ENCODE measurements at places on chromosomes 5 and 9.

- no peak for DNase-seq
Observed at GRCh38 chr5:59813761-59814536, 79.6 kb downstream of the PDE4D start.

DNA sequence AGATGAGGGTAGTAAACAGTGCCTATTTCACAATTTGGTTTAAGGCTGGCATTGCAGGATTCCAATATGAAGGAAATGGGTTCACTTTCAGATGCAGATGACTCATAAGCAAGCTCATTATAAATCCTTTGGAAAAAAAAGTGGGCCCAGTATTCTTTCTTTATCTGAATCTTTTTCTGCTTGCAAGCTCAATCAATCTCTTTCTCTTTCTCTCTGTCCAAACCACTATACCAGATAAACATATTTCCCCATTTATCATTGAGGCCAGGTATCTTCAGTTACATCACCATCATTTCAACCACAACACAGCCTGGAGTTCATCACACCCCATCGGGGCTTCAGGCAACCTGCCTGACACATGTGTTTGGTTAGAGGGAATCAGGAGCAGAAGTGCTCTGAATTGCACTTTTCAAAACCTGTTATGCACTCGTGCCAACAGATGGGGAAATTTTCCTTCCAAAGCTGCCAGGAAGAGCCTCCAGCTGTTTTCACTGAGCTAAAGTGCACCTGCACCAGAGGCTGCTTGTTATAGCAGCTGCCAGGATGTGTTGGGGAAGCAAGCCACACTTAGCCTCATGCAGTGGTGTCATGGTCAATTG, 30.0 kb upstream of the MAMDC2 start:
- no peak for DNase-seq

DNA sequence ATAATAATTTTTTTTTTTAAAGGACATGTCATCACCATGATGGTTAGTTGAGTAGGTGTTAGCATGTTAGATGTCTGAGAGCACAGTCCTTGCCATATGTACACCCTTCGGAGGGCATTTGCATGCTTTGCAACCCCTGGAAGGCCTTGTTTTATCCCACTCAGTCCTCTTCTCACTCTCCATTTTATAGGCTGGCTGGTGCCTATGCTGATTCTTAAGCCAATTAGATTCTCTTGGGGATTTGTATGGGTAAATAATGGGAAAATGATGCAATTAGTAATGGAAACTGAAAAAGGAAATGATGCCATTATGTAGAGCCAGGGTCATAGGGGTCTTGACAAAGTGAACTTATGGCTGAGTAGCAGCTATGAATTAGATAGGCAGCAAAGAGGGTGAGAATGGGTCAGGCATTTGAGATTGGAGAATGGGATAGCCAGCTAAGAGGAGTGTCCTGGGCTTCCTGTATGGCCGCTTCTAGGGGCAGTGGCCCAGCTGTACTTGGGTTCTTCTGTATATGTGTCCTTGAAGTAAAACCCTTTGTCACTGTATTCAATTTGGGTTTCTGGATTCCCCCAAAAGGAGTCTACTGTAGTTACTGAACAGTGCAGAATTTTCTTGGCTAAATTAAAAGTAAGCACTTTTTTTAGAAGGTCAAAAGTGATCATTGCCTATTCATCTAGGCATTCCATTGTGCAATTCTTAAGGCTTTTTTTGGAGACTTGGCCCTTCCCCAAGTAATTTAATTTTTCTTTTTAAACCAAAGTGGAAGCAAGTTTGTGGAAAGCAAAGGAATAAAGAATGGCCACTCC, 31.6 kb downstream of the LRRTM2 start:
- no peak for DNase-seq

DNA sequence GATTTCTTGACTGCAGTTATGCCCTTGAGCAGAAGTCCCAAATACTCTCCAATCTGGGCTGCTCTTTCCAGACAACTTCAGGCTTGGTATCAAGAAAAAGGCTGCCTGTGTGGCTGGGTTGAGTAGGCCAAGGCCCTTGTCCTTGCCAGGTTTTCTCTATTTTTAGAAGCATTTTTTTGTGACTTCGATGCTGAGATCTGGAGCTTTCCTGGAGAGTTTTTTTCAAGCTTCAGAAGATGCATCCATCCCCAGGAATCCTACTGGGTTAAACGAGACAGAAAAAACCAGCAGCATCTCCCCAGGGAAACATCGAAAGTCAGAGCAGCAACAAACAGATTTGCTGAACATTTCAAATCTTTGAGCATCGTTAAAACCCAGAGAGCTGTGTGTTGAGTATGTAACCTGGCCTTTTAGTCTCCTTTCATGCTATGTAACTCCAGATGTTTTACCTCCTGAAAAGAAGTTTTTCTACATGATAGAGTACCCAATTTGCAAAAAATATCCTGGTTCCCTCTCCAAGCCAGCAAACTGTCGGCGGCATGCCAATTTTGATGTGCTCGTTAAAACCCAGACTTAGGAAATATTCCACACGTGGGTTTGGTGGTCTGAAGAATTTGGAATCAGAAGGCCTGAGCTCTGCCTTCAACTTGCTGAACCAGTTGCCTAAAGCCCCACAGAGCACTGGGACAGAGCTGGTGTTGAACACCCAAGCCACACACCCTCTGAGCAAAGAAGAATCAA, 98.1 kb upstream of the ALDH1B1 start:
- DNase-seq, result no peak

GRCh38 chr5:67809589-67809988, 406.0 kb upstream of the PIK3R1 start:
- no peak for DNase-seq

GRCh38 chr5:115621365-115621900, 4.4 kb downstream of the TMED7 start:
- DNase-seq, result no peak

- DNase-seq, result peak; percentile 3
Observed at GRCh38 chr9:74951725-74952151, 974 bp downstream of the C9orf40 start.

DNA sequence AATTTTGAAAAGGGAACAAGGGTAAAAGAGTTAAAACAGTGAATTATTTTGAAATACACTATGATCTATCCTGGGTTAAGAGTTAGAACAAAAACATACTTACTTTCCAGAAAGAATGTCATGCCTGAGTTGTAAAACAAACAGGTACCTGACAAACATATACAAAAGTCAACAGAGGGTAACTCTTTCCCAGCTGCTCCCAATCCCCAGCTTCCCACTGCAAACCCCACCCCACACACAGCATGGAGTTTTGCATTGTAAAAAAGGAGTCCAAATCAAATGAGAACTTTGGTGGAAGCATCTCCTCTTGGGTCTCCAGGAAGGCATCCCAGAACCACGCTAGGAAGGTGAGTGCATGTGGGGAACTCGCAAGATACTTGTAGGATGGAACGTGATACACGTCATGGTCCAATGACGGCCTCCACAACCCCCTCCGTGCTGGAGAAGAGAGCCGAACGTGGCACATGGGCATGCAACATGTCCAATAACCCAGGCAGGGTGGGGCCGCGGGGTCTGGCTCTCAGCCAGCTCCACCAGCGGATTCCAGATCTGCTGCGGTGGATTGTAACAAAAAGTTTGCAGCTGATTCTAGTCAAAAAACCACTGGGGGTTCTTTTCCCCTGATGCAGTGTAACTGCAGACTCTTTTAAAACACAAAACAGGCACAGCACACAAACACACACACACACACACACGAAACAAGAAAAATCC, 55.8 kb downstream of the EPB41L4B start:
- no peak for DNase-seq

DNA sequence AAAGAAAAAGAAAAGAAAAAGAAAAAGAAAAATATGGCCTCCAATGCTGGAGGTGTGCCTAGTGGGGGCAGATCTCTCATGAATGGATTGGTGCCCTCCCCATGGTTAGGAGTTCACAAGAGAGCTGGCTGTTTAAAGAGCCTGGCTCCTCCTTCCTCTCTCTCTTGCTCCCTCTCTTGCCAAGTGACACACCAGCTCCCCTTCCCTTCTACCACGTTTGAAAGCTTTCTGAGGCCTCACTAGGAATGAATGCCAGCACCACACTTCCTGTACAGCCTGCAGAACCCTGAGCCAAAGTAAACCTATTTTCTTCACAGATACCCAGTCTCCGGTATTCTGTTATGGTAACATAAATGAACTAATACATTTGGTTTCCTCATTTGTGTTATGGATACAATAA, 14.4 kb upstream of the GALNT10 start:
- DNase-seq, result no peak

DNA sequence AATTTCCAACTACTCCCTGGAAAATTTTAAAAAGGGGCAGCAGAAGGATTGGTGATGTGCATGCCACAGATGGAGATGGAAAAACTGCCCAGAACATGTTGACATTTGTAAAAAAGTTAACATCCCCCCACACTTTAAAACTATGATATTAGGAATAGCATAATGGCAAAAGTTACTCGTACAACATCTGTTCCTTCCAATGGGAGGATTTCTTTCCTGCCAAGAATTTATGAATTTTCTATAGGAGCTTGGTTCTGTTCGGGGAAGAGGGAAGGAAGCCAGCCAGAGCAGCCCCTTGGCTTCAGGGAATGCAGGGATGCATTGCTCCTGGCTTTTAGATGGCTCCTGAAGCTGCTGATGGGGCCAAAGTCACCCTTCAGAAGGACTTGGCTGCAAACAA, 22.7 kb downstream of the KLF4 start:
- DNase-seq, result no peak

DNA sequence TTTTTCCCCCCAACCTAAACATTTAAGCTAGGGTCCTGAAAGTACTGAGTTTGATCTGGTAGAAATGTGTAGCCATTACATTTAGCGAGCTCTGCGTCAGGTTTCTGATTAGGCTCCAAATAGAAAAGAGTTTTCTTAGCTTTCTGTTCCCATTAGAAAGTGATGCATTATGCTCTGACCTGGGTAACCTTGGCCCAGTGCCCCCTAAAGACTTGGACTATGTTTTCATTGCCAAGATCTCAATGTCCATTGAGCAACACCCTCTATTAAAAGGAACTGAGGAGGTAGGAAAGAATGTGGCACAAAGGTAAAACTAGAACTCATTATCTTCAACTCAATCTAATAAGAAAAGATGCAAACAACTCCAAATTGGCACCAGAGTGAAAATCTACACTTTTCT, 358.9 kb upstream of the PCSK5 start:
- no peak for DNase-seq

GRCh38 chr9:33799928-33800704, 4.8 kb downstream of the PRSS3 start:
- no peak for DNase-seq

DNA sequence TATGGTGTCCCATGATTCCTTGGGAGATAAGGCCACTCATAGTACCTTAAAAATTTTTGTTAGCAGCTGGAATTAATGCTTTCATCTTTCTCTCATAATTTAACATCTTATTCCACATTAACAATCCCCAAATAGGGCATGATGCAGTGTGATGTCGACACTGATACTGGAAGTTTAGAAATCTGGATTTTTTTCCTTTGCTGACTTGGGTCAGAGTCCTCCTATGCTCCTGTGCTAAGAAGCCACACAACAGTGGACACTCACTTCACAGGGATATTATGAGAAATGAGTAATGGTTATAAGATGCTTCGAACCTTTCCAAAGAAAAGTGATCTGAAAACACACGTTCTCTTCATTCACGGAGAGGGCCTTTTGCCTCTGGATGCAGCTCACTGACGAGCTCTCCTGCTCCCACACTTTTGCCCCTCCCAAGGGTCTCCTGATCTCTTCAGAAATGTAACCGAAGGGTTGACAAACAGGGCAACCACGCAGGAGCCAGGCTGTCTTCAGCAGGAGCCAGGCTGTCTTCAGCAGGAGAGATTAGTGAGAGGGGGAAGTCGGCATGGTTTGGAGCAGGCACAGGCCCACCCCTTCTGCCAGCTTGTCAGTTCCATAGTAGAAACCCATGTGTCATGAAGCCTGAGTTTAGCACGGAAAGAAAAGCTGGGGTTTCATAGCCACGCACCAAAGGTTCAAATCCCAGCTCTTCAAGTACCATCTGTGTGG, 247.8 kb downstream of the AOPEP start:
- no peak for DNase-seq

GRCh38 chr9:3760031-3760430, 234.2 kb upstream of the RFX3 start:
- no peak for DNase-seq

GRCh38 chr5:132227485-132228240, at the start of gene P4HA2:
TSS of gene P4HA2 (minus strand) at chr5:132227853. CDS start at chr5:132218626, 9,227 bp downstream.
- no peak for DNase-seq

- no peak for DNase-seq
Observed at GRCh38 chr9:113532809-113533190, 69.3 kb downstream of the RGS3 start.

GRCh38 chr5:149740866-149741459, 10.9 kb downstream of the PPARGC1B start:
- DNase-seq, result no peak

All from stimulated activated CD4-positive, alpha-beta T cell treated with anti-CD3 and anti-CD28 coated beads, Interleukin-1b, Interleukin-23, amount 100 ng/mL, for 1 hour (primary cell).